ENCODE measurements at places on chromosomes 3 and 15.

- no peak for DNase-seq
These were observed 32.3 kb downstream of the PARP16 start for GRCh38 chr15:65254356-65254755.

DNA sequence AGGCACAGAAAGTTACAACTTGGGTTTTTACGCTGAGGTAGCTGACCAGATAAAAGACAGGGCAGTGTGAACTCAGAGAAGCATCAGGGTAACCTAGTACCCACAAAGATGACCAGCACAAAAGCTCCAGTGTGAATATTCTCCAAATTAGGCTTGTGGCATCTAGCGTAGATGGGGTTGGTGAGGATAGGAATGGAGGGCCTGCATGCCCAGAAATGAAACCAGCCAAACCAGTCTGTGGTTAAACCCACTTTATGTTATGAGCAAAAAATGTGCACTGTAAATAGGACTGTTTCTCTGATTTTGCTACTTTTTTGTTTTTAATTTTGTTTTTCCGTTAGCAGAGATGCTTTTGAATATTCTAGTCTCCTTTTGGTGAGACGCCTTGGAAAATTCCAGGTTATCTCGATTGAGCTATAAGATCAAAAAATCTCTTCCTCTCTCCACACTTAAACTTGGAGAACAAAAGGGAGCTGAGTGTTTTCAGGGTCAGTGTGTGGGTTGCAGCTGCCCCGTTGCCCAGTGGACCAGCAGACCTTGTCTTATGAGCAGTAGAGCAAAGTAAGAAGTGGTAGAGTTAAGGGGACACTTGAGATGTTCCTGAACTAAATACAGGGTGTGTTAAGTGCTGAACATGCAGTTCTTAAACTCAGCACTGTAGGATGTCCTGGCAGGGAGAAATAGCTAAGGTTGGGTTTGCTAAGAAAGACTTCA, 132.9 kb downstream of the C3orf38 start:
- DNase-seq = no peak

DNA sequence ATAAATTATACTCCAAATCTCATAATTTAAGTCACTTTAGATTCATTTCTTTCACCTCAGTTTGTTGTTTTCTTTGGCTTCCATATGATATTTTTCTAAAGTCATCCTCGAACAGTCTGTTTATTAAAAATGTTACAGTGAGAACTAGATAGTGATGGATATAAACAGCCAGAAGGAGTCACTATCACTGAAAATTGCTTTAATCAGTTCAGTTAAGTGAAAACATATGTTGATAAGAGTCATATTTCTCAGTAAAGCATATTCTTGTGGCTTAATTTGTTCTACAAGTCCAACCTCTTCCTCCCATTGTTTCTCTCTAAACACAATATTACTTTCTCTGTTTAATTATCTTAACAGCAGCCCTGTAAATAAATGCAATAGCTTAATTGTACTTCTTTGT, 427.5 kb upstream of the ALCAM start:
- DNase-seq = no peak

GRCh38 chr15:92020207-92020606, 166.7 kb downstream of the SLCO3A1 start:
- no peak for DNase-seq

DNA sequence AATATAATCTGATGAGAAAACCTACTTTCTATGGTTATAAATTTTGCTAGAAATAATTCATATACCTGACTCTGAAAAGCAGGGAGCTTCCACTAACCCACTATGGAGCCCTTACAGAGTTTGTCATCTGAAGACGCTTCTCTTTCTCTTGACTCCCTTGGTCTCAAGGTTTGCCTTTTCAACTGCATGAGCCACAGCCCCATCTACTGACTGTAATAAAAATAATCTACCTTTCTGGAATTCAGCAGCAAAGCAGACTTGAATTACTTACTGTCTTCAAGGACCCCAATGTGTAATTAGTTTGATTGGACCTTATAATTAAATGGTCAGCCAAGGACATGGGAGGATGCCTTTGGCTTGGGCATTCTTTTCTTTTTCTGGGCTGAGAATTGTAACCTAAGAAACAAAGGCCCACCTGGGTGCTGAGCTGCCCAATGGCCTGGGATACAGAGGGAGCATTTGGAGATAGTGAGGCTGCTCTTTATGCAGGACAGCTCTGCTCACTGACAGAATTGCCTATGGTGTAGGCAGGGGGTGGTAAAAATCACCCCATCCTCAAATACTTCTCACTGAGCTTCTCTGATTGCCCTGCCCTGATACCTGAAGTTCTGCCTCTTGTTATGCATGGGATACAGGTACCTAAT, 178.6 kb upstream of the TRIM42 start:
- no peak for DNase-seq

- no peak for DNase-seq
These were observed 542.3 kb downstream of the EDEM1 start for GRCh38 chr3:5729852-5730251.

DNA sequence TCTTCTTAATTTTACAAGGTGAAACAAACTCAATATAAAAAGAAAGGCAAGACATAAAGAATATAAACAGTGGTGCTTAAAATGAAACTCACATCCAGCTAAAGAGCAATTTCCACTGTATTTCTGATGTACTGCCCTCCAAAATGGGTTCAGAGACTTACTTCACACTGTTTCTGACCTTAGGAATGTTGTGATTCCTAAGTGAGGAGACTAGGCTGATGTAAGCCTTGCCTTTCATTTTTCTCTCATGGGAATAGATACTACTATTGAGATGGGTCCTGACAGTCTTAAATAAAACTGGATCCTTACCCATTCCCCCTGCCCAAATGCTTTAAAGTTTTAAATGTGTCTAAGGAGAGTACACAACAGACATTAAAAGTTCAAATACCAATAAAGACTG, 86.9 kb downstream of the CBLB start:
- no peak for DNase-seq

DNA sequence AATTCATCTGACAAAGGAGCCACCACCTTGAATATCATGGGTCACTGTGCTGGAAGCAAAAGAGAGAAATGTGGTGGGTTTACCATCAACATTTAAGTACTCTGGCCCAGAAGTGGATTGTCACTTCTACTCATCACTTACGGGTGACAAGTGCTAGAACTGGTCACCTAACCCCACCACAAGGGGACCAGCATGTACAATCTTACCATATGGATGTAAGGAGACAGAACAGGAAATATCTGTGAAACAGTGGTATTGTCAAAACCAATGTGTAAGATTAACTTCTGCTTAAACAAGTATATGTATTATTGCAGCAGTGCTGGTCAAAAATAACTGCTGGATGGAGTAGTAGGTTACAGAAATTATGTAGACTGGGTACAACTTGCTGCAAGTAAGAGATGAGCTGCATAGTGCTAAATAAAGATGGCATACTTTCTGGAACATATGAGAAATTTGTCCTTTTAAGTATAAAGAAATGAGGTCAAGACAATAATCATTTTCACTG, 171.8 kb downstream of the POTEB3 start:
- DNase-seq = no peak

GRCh38 chr3:109900783-109901182, 563.4 kb upstream of the DPPA4 start:
- no peak for DNase-seq

- no peak for DNase-seq
These were observed 7.0 kb upstream of the HHATL start for GRCh38 chr3:42709621-42710020.

DNA sequence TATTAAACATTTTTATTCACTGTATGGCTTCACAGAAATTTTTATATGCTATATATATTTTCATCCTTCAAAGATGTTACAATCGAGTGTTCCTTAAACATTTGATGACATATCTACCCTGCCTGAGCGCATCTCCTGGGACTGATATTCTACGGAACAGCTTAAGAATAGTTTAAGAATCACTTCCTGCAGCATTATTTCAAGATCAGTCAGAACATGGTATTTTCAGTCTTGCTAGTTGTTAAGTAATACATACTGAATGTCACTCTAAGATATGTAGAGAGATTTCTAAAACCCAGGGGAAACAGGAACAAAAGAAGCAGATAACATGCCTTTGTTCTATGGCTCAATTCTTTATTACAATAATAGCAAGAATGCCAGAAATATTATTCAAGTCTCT, 8.7 kb downstream of the COL8A1 start:
- DNase-seq = no peak

- DNase-seq = no peak
These were observed 78.8 kb downstream of the EOMES start for GRCh38 chr3:27643355-27643754.

- DNase-seq = no peak
These were observed 8.9 kb upstream of the PAK6 start for GRCh38 chr15:40229956-40230355.

GRCh38 chr15:46636206-46636605, 1001.4 kb downstream of the SQOR start:
- no peak for DNase-seq

- DNase-seq = no peak
These were observed 13.5 kb downstream of the UBAP1L start for GRCh38 chr15:65101411-65101890.

- no peak for DNase-seq
These were observed 23.6 kb downstream of the ZNF592 start for GRCh38 chr15:84772031-84772430.

GRCh38 chr3:11381563-11381962, 109.4 kb downstream of the ATG7 start:
- DNase-seq = no peak

GRCh38 chr3:50165910-50166538, 10.9 kb downstream of the SEMA3F start:
- no peak for DNase-seq

DNA sequence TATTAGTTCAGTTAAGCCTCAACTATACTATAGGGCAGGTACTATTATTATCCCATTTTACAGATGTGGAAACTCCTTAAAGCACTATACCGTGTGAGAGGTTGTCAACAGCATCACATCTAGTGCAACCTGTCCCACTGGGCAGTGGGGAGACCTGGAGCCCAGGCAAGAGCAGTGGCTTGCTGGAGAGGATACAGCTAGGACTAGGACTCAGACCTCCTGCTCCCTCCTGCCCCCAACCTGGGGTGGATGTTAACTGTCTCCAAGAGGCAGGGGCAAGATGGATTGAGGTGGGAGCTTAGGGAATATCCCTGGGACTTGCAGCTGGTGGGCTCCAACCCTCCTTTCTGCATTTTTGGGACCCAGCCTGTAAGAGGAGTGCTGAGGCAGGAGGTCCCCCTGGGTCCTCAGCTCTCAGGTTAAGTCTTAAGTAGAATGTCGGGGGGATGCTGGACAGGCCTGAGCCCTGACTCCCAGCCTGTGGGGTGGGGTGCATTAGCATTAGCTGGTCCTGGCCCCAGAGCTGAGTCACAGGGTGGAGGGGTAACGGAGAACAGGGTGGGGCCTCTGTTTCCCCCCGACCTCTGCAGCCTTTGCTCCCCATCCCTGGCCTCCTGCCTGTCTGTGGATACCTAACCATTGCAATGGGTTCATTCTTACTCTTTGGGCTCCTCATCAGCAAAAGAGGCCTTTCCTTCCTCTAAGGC, 6.6 kb downstream of the SNX33 start:
- DNase-seq = no peak

- no peak for DNase-seq
These were observed 250.9 kb upstream of the CFAP20DC start for GRCh38 chr3:59300733-59301132.

DNA sequence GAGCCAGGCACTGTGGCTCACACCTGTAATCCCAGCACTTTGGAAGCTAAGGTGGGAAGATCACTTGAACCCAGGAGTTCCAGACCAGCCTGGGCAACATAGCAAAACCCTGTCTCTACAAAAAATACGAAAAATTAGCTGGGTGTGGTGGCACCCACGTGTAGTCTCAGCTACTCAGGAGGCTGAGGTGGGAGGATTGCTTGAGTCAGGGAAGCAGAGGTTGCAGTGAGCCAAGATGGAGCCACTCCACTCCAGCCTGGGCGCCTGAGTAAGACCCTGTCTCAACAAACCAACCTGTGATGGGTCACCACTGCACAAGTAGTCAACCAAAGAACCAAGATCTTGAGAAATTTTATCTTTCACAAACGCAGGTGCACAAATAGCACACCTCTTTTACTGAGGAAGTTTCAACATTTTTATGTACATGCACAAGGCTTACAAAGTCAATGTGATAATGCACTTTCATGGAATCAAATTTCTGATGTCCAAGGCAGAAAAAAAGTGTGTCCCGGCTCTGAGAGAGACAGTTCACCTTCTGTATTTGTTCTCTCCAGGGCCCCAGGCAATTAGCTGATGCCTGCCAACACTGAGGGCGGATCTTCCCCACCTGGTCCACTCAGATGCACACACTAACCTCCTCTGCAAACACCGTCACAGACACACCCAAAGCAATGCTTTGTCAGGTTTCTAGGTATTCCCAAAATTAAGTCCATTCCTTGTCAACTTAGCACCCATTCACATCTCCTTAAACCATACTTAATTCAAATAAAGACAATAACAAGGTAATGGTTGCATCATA, 12.4 kb downstream of the ACAA1 start:
- DNase-seq = no peak

GRCh38 chr3:143090976-143091837, 28.4 kb upstream of the CHST2 start:
- DNase-seq = no peak

DNA sequence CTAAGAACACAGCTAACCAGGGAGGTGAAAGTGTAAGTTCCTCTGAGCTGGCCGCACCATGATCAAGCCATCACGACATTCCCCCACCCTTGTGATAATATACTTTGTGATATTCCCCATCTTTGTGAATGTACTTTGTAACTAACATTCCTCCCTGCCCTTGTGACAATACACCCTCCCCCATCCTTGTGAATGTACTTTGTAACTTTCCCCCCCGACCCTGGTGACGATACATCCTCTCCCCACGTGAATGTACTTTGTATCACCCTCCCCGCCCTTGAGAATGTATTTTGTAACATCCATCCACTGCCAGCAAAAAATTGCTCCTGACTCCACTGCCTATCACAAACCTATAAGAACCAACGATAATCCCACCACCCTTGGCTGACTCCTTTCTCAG, 20.2 kb upstream of the OR5H6 start:
- DNase-seq = no peak

DNA sequence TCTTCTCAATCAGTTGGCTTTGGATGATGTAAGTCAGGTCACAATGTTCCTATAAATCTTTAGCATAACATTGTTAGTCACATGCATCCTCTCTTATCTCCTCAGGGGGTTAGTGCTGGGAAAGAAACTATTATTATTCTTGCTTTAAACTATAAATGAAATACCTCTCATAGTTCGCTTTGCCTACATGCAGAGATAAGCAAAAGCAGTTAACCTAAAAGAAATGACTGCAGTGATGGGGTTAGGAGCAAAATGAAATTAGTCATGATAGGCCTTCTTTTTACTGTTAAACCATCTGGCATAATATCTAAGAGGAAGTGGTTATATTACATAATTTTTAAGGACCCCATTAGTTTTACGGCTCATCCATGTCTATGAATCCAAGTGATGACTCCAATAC, 91.7 kb upstream of the IGSF10 start:
- no peak for DNase-seq

DNA sequence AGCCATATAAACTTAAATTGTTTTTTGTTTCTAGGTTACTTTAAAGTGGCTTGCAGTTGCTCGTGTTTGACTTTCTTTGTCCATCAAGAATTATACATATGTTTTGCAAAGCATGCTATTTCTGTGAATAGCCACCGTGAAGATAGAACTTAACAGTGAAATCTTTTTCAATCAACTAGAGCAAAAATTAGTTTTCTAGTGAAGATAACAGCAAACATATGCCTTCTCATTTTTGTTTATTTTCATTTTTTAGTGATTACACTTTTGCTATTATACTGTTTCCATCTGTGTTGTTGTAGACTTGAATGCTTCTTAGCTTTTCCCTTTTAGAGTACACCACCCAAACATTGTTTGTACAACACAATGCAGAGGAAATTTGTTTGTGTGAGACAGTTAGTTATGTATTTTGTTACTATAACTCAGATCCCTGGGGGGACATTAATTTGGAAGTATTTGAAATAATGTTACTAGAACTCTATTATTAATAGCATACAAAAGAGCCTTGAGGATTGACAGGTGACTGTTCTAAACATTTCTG, 62.8 kb downstream of the CRYBG3 start:
- no peak for DNase-seq

Data from dorsolateral prefrontal cortex (tissue), 122 donors.